ENCODE measurements at places on chromosomes 3 and 15.

GRCh38 chr3:152738656-152739055 is 96.3 kb upstream of the P2RY1 start:
- DNase-seq, result no peak

- no peak for DNase-seq
Measured at GRCh38 chr15:78195735-78196201, 38.6 kb downstream of the ACSBG1 start.

GRCh38 chr3:195386739-195387138 is 56.1 kb downstream of the ACAP2 start:
- no peak for DNase-seq

GRCh38 chr15:98296653-98297052 is 336.1 kb downstream of the ARRDC4 start:
- no peak for DNase-seq

DNA sequence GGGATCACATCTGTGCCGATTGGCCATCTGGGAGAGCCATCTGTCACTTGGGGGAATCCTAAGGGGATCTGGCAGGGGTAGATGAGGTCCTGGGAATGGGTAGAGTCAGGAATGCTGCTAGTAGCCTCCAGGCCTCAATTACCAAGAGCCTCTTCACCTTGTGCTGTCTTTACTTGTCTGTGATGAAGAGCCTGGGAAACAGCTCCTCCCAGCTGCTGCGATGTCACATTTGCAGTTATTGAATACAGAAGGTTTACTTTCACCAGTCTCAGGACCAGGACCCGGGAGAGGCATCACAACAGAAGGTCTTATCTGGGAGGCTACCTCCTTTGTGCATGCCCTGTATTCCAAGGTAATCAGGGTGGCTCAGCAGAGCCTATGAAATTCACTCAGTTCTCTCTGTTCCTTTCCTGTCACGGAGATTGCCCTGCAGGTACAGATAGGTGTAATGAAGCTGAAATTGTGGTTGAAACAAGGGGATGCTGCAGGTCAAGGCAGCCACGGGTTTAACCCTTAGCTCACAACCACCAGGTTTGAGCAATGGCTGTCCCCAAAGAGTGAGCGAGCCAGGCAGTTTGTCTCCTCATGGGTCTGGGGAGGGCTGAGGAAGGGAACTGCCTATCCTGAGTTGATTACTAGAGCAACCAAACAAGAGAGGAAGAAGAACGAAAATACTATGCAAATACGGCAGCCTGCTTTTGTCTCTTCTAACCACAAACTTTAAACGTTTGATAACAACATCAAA is 298.9 kb upstream of the RORA start:
- DNase-seq, result no peak
